ENCODE measurements at places on chromosomes 7 and 10.

GRCh38 chr7:137999496-138000080 is 2.3 kb downstream of the CREB3L2 start:
- no peak for DNase-seq

GRCh38 chr7:114081606-114082425 is 163.0 kb upstream of the PPP1R3A start:
- no peak for DNase-seq

DNA sequence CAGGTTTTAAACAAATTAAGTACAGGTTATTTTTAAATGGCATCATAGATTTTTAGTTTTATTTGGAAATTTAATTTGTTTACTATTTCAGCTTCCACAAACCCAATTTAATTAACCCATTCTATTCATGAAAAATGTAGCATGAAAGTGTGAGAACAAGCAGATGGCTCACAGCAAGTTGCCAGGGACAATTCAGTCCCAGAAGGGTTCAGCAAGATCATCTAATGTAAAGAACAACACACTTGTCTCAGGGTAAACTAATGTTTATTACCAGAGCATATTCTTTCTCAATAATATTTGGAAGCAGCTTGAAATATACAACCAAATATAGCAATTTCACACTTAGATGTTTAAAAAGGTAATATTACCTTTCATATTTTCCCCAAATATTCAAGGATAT is 166.9 kb upstream of the SLC13A1 start:
- DNase-seq: no peak

- DNase-seq: no peak
These were observed 415.0 kb downstream of the NRG3 start for GRCh38 chr10:82289945-82290344.

GRCh38 chr10:60521974-60522405 is 132.3 kb upstream of the ANK3 start:
- no peak for DNase-seq

- no peak for DNase-seq
These were observed 8.1 kb downstream of the IL2RA start for GRCh38 chr10:6053816-6054631.

DNA sequence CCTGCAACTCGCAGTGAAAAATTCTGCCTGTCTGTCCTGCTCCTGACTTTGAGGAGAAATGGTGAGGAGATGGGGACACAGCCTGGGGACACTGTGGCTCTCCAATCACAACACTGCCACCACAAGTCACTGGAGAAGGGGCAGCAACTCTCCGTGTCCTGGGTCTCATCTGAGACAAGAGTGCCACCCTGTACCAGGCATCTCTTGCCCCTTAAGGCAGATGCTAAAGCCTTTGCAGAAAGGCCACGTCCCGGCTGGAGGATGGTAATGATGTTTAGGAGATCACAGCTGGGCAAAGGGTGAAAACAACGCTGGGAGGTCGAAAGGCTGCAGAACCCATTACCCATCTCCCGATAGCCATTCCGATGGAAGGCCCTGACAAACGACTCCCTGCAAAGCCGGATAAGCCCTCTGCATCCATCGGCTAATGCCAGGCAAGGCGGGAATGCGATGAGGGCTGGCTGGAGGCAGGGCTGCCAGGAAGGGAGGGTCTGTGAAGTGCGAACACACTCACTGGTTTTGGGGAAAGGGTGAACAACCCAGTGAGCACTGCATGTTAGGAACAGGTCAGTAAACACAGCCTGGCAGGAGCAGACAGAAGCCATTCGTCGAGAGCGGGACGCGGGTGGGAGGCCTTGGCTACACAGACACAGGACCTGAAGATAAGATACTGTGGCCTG is 190.8 kb downstream of the ADARB2 start:
- DNase-seq: no peak

DNA sequence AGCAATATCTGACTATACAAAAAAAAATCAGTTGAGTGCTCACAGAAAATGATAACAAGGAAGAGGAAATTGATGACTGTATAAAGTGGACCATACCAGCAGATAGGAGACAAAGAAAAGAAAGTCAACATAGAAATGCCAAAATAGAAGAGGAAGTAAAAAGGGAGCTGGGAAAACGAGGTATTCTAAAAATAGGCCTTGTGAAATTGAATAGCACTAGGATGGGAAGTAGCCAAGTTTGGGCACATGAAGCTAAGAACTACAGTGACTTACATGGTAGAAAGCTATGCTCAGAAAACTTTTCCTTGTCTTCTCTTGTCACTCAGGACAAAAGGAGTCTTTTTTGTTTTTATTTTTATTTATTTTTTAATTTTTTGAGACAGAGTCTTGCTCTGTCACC is 76.2 kb upstream of the APBB1IP start:
- no peak for DNase-seq

DNA sequence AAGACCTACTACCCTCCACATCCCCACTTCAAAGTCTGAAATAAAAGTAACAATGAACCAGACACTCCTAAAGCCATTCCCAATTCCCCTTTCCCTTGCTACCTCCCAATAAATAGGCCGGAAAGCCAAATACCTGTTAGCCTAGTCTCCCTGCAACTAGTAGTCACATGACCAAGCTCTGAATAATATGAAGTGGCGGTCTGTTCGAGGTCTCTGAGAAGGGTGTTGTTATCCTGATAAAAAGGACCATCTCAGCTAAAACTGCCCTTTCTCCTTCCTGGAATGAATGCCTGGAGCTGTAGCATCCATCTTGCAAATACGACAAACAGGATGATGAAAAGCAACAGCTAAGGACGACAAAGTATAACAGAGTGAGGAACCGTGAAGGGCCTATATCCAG is 6.0 kb downstream of the KIF5B start:
- DNase-seq: no peak

DNA sequence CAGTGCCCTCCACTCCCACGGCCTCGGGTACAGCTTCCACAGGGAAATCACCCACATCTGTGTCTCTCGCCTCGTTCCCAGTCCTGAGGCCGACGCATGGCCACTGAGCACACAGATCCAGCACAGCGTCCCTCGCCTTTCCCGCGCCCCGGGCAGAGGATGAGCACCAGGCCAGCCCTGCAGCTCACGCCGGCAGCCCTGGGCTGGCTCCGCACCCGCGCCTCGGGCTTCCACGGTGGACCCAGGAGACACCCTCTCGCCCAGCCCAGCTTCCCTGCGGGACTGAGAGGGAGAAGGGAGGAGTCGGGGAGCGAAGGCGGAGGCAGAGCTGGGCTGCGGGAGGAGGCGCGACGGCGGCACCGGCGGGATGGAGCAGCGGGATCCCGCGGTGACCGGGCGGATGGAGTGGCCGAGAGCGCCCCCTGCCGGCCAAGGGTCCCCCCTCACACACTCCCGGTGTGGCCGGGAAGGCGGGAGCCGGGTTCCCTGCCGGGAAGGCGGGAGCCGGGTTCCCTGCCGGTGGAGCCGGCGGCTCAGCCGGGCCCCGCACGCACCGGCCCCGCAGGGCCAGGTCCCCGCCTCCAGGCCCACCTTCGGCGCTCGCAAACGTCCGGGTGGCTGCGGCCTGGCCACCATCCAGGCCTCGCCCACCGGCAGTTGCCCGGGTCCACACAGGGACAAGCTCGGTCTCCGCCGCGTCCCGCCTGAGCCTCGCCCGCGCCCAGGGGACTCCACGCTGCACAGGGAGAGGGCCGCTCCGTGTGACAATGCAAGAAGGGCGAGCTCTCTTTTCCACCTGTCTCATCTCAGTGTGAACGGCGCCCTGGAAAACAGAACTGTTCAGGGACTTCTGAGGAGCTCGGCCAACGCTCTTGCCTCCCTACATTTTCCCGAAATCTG is 110.3 kb upstream of the LANCL2 start:
- DNase-seq: peak; percentile 47
